ENCODE measurements at places on chromosomes 1 and 21. TPM values are rescaled to one million over a fixed set of nuclear protein-coding genes. Genes with fewer than 3 reads are reported as not detected.

Gene PLA2G2E
- not detected for total RNA-seq

Gene ELAVL4
- not detected for total RNA-seq

Gene PLPPR5
- not detected for total RNA-seq

Gene CNR2
- not detected for total RNA-seq

DNA sequence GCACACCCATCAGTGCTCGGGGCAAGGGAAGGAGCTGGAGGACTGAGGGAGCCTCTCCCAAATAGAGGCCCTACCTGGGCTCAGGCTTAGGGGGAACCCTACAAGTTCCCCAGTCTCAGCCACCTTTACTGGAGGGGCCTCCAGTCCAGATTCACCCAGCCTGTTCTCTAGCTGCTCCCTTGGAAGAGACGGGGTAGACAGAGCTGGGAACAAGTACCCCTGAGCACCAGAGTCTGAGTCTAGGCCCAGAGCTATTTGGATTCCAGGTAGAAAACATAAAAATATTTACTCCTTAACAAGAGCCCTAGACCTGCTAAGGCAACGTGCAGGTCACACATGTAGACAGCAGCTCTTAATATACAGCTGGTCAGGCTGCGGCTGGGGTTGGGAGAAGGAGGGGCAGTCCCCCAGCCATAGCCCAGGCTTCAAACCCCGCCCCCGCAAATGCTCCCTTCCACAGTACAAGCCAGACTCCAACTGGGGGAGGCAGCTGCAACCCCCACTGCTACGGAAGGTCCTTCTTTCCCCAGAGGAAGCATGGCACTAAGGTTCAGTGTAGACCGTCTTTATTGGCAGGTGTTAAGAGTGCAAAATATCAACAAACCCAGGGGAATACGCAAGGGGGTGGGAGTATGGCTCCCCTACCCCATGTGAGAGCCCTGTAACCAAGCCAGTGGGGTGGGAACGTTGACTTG lies 8.0 kb downstream of the TENT5B start:
- peak; percentile 72 for DNase-seq

GRCh38 chr21:41482301-41482700 lies 25.7 kb downstream of the TMPRSS2 start:
- no peak for DNase-seq

DNA sequence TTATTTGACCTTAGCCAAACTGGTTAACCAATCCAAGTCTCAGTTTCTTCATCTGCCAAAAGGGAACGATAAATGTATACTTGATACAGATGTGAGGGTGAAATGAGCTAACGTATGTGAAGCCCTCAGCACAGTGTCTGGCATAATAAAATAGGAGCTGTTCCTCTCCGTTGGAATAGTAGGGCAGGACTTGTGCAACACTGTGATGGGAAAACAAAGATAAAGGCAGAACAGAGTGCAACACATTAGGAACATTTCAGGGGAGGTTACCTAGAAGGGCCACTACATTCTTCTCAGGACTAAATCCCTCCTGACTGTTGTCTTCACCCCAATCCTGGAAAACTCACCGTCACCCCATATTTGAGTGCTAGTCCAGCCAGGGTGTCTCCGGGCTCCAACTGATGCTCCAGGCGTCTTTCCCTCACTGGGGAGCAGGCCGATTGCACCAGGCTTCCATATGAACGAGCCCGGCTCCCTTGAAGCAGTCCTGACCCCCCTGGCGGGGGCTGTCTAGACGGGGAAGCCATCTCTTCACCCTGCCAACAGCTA lies 896 bp downstream of the LYSMD1 start:
- peak; percentile 87 for DNase-seq

DNA sequence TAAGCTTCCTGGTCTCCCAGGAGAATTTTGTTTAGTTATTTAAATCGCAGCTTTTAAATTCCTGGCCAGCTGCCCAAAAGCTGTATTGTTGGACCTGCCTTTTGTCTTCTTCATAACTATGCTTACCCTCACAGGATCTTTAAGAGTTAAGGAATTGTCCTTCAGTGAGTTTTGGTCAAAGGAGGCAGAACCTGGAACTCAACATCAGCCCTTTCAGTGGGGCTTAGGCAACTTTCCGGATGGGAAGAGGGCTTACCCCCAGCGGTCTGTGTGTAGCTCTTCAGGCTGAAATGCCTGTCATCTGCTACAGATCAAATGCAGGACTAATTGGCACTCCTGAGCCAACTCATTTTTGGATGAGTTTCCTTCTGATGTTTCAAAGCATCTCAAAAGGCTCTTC lies 402.6 kb downstream of the SIPA1L2 start:
- DNase-seq: no peak

- no peak for DNase-seq
These were observed 80.2 kb upstream of the GADD45A start for GRCh38 chr1:67604778-67605177.

- DNase-seq: no peak
These were observed 35.0 kb downstream of the ARHGEF10L start for GRCh38 chr1:17574516-17574915.
